ENCODE measurements at places on chromosomes 13 and 19.

- DNase-seq, result no peak
Observed at GRCh38 chr19:18205200-18205892, 1.5 kb upstream of the RAB3A start.

- DNase-seq, result no peak
Observed at GRCh38 chr19:17348700-17349099, 11.3 kb downstream of the GTPBP3 start.

GRCh38 chr13:66826398-66826797 lies 403.7 kb downstream of the PCDH9 start:
- no peak for DNase-seq

GRCh38 chr19:50562996-50563395 lies 5.2 kb downstream of the LRRC4B start:
- DNase-seq, result no peak

- DNase-seq, result no peak
Observed at GRCh38 chr19:52566588-52566987, 3.5 kb upstream of the ZNF701 start.

GRCh38 chr13:110421061-110421460 lies 114.0 kb downstream of the COL4A2 start:
- DNase-seq, result no peak

DNA sequence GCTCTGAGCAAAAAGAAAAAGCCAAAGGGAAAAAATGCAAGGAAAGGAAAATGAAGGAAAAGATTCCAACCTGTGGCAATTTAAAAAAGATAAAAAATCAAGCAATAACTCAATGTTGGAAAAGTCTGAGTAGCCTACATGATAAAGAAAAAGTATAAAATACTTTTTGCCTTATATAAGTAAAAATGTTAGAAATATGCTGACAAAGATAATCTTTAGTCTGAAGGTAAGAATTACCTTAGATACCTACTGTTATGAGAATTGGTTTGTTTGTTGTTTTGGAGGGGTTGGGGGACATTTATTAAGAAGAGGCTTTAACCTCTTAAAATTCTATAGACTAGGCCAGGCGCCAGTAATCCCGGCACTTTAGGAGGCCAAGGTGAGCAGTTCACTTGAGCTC lies 29.7 kb upstream of the CPB2 start:
- DNase-seq, result no peak

GRCh38 chr13:97258801-97259200 lies 36.7 kb downstream of the MBNL2 start:
- DNase-seq, result no peak

- no peak for DNase-seq
Observed at GRCh38 chr13:22201375-22201925, 530.6 kb downstream of the FGF9 start.

DNA sequence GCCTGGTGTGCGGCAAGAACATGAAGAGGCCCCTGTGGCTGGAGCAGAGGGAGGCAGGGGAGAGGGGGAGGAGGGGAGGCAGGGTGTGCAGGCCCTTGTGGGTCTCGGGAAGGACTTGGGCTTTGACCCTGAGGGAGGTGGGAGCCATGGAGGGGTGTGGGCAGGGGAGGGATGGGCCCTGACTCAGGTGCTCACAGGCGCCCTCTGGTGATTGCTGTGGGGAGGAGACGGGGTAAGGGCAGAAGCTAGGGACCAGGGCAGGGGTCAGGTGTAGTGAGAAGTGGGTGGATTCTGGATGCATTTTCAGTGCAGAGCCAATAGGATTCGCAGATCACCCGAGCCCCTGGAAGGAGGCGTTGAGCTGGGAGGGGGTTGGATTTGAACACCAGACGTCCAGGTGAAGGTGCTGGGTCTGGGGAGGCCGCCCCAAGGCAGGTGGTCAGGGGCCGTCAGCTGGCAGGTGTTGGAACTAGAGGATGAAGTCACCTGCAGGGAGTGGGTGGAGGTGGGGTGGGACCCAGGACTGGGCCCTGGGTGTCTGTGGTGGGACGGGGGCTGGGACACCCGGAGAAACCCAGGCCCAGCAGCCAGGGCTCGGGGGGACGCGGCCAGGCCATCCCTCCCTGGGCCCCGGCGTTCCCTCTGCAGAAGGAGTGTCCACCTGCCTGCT lies 185.4 kb downstream of the KDM4B start:
- DNase-seq, result no peak

DNA sequence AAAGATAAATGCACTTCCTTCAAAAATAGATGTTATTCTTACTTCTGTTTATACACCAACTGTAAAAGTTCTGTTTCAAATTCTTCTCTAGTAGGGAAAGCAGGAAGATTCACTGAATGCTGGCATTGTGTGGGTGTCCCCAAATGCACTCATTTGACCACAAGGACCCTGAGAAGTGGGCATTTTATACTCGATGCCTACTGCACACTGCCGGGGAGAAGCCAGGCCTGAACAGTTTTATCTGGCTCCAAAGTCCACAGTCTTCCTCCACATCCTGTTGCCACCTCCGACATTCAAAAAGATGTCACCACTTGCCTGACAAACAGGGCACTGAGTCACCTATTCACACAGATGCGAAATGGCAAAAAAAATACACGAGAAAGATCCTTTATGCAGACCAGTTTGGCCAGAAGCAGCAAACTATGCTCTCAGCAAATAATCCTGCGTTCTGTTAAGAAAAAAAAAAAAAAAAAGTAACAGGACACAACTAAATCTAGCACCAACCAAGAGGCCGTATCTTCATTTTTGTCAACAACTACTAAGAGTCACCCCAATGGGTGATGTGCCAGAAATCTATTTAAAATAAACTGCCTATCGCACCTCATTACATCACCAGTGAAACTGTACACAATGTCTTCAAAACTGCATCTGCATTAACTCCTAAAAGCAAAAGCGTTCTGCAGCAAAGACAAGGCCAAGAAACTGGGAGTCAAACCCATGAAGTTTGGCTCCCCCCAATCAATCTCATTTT lies 6.2 kb downstream of the ZC3H4 start:
- DNase-seq, result no peak

DNA sequence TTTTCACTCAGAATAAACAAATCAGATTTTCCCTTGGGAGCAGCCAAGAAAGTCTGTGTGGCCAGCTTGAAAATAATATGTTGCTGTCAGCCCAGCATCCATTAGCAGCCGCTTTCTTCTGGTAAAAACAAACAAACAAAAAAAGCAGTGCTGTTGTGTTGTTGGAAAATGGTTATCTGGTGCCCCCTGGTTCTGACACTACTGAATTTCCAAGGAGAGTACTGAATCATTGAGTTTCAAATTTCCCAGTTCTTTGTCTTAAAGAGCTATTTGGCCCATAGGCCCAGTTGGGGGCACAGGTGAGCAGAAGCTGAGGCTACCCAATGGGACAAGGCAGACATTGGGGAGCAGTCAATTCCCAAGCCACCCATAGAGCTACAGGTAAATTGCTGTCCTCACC lies 995.9 kb downstream of the UQCRFS1 start:
- no peak for DNase-seq

- DNase-seq, result peak; percentile 5
Observed at GRCh38 chr13:62687732-62688131, 1272.1 kb upstream of the PCDH20 start.

- no peak for DNase-seq
Observed at GRCh38 chr13:31965361-31966066, 66.1 kb upstream of the FRY start.

- DNase-seq, result no peak
Observed at GRCh38 chr13:114068656-114069318, 63.6 kb downstream of the RASA3 start.

DNA sequence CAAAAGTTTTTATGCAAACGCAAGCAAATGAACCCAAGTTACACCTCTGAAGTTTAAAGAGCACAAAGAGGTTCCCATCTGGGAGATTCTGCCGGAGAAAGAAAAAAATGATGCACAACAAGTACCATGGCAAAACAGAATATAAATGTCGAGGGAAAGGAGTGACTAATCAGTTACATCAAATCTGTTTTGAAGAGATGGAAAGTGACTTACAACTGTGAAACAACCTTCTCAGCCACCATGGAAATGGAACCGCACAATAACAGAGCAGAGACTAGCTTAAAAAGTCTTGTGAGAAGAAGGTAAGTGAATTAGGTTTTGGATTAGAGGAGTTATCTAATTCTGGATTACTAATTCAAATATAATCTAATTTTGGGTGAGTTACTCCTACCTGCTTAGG lies 2.4 kb downstream of the HSPH1 start:
- peak; percentile 65 for DNase-seq

DNA sequence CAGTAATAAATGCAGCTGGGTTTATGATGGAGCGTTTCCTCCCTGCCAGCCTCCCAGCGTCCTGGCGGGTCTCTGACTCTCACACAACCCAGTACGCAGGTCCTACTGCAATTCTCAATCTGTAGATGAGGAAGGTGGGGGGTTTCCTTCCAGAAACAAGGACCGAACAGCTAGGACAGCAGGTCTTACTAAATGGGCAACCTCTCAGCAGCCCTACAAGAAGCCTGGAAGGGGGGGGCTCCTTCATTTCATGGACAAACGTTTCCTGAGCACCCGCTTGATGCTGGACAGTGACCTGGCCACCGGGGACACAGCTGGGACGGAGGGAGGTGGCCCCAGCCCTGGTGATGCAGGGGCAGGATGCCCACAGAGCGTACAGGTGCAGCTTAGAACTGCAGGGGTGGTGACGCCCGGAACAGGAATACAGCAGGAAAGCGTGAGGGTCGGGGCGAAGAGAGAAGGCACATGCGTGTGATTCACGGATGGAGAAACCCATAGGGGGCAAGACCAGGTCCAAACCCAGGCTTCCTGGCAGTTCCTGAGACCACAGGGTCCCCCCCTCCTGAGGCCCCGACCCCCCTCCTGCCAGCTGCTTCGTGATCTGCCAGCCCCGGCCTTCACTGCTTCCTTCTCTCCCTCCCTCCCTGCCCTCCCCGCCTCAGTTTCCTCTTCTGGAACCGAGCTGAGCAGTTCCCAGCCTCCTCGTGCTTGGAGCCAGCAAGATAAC lies 732 bp upstream of the C2CD4C start:
- DNase-seq, result no peak

All from T-helper 2 cell (primary cell).